ENCODE measurements at places on chromosomes 4 and X.

GRCh38 chrX:44747317-44747716, 96.5 kb upstream of the DUSP21 start:
- no peak for DNase-seq

GRCh38 chr4:179626687-179627086, 2184.4 kb upstream of the AGA start:
- DNase-seq: no peak

DNA sequence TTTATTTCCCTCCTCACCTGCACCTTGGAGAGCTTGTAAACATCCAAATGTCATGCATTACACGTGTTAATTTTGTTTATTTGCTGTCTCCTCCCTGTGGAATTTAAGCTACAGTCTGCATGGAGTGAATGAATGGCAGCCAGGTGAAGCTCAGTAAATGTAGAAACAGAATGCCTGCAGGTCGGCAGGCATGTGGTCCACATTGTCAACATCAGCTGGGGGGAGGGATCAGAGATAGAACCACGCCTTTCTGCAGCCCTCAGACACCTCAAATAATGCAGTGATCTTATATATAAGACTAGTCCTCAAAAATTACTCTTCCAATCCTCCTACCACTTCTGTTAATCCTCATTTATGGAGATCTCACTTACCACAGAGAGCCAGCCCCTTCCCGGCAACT, 131.2 kb upstream of the KIT start:
- no peak for DNase-seq

DNA sequence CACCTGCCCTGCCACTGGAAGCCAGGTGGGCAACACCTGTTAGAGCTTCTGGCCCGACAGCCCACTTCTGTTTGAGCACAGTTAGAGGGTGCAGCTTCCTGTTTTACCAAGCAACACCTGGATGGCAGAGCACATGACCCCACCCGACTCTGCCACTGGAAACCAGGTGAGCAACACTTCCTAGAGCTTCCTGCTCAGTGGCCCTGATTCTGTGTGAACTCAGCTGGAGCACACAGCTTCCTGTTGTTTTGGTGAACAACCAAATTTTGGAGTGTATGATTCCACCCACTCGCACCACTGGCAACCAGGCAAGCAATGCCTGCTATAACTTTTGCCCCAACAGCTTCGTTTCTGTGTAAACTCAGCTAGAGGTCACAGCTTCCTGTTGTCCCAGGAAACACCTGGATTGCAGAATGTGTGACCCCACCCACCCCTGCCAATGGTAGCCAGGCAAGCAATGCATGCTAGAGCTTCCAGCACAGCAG, 163.8 kb upstream of the KLF8 start:
- no peak for DNase-seq

DNA sequence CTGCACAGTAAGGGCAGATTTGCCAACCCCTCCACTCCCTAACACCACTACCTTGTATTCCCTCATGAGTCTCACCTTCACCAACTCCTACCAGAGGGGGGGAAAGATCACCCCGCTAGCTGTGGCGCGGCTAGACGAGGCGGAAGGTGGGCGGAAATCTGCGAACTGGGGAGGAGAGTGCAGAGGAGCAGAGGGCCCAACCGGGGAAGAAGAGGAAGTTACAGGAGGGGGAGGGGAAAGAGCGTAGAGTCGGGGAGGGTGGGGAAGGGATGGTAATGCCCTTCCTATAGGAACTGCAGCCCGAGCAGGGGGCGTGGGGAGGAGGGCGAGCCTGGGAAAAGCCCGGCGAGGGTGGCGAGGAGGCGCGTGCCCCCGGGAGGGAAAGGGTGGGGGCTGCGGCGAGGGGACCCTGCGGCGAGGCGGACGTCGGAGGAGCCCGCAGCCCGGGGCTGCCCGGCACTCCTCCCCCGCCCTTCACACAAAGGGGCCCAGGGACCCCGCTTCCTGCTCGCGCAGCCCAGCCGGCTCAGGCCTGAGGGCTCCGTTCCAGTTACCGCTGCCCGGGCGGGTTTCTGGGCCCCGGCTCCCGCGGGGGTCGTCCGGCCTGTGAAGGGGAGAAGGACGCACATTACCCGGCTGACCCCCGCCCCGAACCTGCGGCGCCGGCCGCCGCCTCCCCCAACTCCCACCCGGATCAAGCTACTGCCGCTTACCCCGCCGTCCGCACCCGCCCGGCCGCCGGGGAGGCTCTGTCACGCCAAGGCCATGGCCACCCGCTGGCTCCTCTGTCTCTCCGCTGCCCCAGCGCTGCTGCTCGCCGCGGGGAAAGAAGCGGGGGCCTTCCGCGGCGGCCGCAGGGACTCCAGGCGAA, 1.8 kb downstream of the RAP2C start:
- DNase-seq: no peak

- DNase-seq: no peak
Measured at GRCh38 chr4:130197946-130198345, 1102.0 kb downstream of the C4orf33 start.

DNA sequence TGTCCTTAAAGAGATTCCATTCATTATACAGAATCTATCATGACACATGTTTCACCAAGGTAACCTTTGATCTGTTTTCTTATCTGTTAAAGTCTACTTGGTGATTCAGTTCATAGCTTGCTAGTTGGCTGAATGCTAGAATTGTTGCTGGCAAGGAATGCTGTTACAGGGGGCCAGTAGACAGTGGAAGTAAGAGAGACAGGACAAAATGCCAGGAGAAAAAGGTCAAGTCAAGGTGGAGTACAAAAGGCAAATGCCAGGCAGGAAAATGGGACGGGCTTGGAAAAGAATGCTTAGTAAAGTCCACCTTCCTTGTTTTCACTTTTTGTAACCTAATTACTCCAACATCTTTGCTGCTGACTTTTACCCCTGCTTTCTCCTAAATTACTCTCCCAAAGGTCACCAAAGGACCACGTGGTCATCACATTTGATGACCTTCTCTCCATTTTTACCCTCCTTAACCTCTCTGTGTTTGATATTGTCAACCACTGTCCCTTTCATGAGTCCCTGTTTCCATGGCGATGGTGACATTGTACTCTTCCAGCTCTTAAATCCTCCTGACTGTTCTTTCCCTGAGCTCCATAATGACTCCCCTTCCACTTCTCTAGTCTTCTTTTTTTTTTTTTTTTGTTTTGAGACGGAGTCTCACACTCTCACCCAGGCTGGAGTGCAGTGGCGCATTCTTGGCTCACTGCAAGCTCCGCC, 24.5 kb upstream of the TAPT1 start:
- DNase-seq: no peak

- no peak for DNase-seq
Measured at GRCh38 chrX:95760356-95760755, 924.3 kb upstream of the DIAPH2 start.

DNA sequence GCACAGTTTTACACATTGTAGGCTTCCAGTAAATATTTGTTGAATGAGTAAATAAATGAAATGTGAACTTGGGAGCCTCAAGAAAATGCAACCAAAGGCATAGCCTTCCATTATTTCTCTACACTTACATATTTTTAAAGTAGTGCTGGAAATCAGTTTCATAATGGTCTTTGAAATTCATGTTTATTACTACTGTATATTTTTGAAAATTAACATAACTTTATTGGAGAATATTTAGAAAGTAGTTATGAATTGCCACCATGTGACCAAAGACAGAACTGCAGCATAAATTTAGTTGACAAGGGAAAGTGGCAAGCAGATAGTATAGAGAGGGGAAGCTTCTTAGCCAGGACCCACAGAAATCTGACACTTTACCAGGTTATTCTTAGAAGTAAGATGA, 6.4 kb downstream of the TCEAL8 start:
- DNase-seq: no peak

DNA sequence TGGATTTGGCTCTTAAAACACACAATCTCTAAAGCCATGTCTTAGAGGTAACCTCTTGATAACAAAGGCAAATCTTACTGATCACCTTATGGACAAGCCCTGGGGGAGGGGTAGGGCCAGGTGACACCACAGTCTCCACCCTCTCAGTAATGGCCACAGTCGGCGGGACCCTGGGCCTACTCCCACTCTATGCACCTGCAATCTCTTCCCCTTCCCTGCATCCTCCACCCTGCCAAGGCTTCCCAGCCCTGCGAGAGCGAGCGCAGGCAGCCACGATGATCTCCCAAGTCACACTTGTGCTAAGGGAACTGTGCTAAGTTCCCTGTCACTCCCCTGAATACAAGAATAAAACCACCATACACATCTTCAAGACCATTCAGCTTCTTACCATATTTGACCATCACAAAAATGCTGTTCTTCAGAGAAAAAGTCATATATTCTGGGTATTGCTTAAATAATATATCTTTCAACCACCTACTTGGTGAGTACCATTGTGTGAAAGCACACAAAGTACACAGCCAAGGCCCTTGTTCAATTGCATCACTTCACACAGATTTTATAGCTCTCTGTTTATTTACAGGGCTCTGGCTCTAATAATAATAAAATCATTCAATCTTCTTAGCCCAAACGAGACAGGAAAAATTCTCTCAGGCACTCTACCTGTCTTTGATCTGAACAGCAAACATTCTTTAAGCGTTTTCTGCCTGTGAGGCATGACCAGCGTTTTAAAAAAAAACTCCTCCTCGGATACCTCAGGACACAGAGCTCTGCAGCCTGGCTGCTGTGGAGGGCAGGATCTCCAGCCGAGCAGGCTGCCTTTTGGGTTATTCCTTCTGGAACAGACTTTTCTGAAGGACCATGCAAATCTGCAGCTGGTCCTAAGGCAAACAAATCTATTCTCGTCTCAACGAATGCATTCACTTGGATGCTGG, 115.7 kb upstream of the MAP3K15 start:
- DNase-seq: peak; percentile 58

DNA sequence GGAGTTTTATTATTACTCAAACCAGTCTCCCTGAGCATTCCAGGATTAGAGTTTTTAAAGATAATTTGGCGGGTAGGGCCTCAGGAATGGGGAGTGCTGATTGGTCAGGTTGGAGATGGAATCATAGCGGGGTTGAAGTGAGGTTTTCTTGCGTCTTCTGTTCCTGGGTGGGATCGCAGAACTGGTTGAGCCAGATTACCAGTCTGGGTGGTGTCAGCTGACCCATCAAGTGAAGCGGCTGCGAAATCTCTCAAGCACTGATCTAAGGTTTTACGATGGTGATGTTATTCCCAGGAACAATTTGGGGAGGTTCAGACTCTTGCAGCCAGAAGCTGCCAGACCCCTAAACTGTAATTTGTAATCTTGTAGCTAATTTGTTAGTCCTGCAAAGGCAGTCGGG, 25.1 kb upstream of the SETD7 start:
- no peak for DNase-seq

DNA sequence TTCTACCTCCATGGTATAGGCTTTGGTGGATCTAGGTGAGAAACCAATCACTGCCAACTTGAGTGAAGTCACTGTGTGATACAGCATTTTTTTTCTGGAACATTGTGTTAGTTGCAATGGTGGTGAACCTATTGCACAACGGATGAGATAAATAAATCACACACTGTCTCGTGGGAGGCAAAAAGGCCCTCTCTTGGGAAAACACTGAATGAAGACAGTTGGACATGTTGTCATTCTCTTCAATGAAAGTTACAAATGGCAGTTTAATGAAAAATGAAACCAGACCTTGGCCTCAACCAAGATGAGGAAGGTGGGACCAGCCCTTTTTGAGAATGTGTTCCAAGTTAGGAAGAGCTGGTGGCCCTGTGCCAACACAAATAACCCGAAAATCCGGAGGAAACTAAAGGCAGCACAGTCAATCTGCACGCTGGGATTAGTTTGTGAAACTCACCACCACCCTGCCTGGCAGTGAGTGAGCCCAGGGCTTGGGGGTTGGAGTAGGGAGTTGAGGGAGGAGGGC, 5.4 kb upstream of the ADGRG2 start:
- DNase-seq: no peak

GRCh38 chr4:10006231-10006600, 15.1 kb downstream of the SLC2A9 start:
- peak; percentile 57 for DNase-seq

DNA sequence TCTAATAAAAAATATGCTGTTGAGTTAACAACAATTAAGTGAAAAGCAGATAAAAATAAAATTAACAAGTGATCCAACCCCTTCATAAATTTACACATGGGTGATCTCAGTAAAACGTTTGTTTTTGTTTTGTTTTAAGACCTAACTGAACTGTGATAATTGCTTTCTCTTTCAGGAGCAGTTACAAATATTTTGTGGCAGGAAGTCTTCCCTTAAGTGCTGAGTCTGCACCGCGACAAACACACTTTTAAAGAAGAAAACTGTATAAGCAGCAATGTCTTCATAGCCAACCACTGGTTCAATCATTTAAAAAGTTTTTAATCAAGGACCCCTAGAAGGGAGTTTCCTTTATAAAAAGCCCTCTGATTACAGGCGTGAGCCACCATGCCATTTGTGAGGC, 53.7 kb upstream of the NFKB1 start:
- no peak for DNase-seq

GRCh38 chr4:174037631-174038030, 245.8 kb downstream of the FBXO8 start:
- DNase-seq: no peak

- DNase-seq: no peak
Measured at GRCh38 chr4:29734343-29735213, 985.6 kb upstream of the PCDH7 start.

- no peak for DNase-seq
Measured at GRCh38 chr4:153063490-153063889, 127.4 kb downstream of the FHDC1 start.

GRCh38 chrX:14073071-14073470, 43.4 kb upstream of the GEMIN8 start:
- no peak for DNase-seq

DNA sequence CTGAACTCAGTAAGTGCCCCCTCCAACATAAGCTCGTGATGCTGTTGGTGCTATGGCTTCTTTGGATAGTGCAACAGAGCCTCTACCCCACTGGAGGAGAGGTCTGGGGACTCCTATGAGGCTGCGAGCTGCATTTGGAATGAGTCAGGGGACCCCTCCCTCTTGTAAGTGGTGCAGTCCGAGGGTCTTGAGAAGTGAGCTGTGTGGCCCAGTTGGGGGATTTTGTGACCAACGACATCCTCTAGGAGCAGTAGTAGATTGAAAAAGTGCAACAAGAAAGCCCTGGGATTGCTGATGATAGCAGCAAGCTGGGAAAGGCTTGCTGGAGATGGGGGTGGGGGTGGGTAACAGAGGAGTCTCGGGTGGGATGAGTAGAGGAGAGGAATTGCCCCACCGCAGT, 3.1 kb downstream of the FRMPD3 start:
- no peak for DNase-seq

DNA sequence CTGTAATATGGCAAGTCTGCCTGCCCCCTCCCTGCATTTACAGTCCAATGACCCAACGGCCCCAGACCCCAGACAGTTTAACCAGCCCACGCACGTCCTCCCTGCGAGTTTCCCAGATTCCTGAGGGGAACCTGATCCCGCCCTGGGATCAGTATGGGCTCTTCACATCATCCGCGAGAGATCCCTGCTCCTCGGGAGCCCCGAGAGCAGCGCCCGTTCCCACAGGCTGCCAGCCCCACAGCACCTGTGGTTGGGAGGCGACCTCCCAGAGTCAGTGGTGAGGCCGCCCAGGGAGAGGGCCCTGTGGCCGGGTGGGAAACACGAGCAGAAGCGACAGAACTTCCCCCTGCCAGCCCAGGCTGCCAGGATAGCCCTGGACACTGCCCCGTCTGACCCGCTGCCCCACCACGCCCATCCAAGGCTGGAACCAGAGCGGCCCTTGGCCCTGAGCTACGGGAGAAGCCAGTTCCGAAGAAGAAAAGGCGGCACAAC, 32.8 kb downstream of the TSC22D3 start:
- no peak for DNase-seq
